GOT3 (cell line): ENCODE measurements at places on chromosomes 6 and 20.

DNA sequence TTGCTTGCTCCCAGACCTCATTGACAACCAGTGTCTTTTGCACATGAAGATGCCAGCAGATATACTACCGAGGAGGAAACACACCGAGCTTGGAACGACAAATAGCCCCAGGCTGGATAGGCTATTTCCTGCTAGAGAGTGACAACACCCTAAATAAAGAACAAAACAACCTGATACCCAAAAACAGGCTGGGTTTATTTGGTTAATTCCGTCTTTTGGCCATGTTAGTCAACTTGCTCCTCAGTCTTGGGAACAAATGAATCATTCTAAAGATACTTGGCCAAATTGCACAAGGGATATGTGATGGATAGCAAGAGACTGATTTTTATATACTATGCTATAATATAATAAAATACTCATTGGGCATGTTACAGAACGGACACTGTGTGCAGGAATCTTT is 11.5 kb upstream of the MUC22 start:
- DNase-seq, result no peak

- no peak for DNase-seq
Observed at GRCh38 chr20:19327401-19327800, 115.0 kb downstream of the SLC24A3 start.

DNA sequence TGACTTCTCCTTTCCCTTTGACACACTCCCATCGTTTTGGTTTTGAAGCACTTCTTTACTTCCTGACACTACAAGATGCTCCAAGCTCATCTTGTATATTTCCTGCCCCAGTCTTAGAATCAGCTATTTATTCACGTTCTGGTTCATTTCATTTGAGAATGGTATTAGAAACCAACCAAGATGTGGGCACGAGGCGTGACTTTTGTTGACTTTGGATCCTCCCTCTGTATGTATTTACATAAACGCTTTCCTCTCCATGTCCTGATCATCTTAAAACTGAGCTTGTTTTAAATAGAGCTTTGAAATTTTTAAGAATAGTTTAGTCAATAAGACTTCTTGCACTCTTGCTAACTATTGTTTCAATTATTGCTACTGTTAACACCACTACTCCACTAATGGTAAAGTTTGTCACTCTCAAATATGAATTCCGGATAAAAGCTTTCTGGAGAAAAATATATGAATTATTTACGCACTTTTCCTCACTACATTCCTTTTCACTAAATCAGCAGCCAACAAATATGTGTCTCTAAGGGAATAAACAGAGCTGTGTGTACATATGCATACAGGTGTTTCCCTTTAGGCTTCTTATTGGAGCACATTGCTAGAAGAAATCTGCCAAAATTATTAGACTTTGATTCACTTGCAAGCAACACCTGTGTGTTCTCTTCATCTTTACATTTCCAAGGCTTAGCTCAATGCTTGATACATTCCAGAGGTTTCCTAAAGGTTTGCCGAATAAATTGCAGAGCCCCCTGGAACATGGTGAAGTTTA is 77.3 kb upstream of the TMEM244 start:
- DNase-seq, result no peak

GRCh38 chr6:12467706-12468670 is 177.8 kb downstream of the EDN1 start:
- no peak for DNase-seq

DNA sequence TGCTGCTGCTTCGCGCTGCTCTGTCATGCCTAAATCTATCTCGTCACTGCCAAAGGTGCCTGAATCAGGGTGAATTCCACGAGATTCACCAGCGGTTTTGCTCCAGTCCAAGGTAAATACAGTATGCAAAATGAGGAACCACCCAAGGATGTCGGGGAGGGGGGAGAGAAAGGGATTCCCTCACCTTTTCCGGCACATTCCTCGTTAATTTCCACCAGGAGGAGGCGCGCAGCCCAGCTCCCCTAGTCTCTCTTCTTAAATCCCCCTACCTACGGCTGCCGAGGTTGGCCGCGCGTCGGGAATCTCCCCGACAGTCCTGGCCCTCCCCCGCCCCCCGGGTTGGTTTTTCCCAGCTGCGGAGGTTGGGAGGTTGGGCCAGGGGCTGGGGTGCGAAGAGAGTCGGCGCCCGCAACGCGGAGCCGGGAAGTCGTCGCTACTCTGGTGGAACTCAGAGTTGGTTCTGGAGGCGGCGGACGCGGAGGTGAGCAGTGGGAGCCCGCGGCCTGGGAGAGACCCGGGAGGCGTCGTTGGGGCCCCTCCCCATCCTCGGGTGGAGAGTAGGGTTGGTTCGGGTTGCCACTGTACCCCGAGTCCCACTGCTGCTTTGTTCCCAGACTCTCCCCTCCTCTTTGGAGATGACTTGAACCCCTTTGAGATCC is at the start of gene TPBG:
TSS of gene TPBG (plus strand) at position 390 of the 659 bp plus-strand sequence. CDS start 1,145 bp downstream, outside the sequence.
- peak; percentile 9 for DNase-seq

DNA sequence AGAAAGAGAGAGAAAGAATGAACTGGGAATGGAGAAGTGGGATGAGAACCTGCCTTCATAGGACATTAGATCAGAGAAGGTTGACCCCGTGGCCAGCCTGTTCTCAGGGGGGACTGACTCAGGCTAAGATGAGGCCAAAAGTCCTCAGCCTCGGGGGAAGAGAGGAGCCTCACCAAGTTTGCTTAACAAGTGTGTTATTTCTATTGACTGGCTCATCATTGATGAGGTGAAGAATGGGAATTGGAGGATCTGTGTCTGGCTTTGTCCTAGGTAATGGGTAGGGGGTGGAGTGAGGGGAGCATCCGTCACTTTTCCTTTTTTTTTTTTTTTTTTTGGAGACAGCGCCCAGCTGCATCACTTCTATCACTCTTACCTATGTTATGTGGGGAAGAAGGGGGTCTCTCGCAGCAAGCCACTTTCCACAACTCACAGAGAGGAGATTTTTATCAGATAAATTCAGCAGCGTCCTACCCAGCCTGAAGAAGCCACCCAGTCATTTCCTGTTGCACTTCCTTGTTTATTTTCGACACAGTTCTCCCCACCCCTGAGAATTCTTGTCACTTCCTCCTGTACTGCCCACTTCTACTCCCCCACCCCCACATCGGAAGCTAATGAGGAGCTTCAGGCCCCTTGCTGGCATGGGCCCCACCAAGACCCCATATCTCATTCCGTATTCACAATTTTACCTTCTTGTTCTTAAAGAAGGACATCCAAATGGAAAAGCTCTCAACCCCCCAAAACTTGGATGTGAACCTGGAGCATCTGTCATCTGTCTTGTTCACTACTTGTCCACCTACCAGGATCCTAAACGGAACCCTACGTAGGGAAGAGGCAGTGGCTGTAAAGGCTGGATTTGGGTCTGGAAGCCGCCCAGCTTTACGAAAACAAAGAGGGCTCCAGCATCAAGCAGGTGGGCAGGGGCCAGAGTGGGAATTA is 2.8 kb upstream of the RNASET2 start:
- no peak for DNase-seq

DNA sequence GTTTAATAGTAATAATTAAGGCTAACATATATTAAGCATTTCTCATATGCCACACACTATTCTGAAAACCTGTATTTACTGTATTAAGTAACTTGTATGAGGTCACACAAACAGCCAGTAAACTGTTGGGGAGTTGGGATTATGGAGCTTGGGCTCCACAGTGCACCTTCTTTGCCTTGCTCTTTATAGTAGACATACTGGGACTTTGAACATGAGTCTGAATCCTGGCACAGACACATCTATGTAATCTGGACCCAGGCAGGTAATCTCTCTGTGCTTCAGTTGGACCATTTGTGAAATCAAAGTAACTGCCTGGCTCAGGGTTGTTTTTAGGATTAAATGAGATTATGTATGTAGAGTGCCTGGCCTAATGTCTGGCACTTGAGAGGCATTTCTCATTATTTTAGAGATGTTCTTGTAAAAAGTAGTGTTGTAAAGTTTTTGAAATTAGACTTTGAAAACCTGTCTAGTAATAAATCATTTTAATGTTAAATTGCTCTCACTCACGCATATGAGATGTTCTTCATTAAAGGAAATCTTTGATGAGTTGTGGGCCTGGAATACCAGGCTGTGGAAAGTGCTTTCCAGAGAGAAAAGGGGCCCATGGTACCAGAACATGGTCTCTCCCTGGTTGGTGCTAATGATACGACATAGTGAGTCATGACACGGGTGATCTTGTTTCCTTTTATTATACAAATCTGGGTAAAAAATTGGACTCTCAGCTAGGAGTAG is 34.3 kb downstream of the LRRC1 start:
- no peak for DNase-seq

- no peak for DNase-seq
Observed at GRCh38 chr20:21569586-21569985, 55.7 kb upstream of the NKX2-2 start.

DNA sequence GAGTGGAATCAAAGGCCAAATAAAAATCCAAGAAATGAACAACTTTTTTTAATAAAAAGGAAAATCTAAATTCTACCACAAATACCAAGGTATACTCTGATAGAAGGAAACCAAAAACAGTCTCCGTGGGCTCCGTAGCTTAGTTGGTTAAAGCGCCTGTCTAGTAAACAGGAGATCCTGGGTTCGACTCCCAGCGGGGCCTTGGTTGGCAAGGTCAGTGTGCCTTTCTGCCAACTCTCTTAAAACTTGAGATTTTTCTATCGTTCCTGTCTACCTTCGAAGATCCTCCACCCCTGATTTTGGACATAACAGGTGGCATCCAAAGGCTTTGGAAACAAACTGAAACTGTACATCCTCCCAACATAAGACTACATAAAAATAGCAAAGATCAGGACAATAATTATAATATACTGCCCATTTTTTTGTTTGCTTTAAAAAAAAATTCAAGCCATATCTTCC is 197.9 kb downstream of the TRIM27 start:
- DNase-seq, result no peak

DNA sequence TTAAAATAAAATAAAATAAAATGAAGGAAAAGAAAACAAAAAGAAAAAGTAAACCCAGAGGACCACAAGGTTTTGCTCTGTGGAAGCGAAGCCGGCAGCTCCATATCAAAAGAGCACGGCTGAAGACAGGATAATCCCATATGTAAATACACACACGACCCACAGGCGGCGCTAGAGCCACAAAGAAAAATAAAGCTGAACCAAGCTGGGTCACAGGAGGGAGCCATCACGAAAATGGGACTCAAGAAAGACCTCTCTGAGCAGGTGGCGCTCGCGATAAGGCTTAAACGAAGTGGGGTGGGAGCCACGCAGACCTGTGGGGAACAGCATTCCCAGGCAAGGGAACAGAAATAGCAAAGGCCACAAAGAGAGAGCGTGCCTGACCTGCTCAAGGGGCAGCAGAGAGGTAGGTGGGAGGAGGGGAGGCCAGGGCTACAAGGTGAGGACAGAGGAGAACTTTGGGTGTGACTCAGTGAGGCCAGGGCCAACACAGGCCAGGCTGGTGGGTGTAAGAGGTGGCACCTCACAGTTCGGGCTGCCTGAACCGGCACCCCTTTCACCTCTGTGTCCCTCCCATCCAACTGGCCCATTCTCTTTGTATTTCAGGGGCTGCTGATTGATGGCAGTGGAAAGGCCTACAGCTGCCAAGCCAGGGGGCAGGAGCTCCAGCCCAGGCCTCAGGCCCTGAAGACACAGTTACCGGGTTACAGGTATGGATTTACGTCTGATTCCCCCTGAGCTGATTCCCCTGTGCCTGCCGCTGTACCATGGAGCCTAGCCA is 26.0 kb downstream of the PTGIS start:
- no peak for DNase-seq

DNA sequence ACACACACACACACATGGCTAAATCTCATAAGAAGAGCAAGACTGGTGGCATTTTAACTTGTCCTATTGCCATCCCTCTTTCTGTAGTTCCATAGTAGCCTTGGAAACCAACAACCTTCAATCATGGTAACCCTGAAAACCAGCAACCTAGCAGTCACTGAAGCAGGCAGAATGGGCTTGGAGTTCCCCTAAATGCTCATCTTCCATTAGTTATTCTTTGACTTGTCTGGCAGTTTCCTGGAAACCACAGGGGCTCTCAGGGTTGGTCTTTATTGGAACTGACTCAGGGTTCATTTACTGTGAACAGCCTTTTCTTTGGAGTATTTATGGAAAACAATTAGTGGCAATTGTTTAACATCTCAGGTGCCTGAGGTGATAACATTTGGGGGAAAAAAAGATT is 19.4 kb upstream of the BRPF3 start:
- DNase-seq, result no peak

DNA sequence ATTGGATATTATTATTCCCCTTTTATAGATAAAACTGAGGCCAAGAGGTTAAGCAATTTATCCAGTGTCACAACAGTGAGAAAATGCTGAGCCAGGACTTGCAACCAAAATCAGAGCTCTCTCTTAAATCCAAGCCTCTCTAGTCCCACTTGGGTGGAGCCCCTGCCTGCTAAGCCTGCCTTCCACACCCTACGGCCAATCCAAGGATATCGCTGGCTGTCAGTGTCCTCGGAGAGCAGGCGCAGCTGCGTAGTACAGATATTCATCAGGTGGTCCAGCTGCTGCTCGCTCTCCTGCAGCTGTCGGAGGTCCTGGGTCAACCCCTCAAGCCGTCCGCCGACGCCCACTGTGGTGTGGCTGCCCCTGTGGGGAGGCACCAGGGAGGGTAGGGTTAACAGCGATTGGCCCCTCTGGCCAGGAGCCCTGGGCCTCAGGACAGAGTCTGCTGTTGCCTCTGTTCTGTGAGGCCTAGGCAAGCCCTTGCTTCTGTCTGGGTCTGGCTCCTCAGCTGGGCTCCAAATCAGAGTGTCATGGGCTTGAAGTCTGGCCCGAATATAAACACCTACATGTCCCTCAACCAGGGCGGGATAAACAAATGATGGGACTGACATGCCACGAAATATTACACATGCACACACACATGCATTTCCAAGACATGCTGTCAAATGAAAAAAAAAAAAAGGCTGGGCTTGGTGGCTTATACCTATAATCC is 3.9 kb upstream of the NECAB3 start:
- DNase-seq, result no peak

DNA sequence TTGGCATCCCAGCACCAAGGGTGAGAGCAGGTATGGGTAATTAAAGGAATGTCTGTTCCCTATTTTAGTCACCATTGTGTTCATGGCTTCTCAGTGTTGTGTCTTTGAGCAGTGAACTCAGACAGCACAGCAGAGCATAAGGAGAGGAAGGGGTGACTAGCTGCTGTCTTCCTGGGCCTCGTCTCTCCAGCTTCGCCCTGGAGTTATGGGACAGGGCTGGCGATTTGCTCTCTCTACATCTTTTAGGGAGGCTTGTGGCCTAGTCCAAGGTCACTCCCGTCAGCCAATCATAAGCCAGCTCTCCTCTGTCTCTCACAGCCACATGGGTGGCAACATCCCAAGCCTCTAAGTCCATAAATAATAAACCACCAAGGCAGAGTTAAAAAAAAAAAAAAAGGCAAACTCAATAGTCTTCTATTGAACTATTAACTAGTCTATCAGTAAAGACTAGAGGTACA is 7.3 kb downstream of the CST3 start:
- DNase-seq, result no peak

DNA sequence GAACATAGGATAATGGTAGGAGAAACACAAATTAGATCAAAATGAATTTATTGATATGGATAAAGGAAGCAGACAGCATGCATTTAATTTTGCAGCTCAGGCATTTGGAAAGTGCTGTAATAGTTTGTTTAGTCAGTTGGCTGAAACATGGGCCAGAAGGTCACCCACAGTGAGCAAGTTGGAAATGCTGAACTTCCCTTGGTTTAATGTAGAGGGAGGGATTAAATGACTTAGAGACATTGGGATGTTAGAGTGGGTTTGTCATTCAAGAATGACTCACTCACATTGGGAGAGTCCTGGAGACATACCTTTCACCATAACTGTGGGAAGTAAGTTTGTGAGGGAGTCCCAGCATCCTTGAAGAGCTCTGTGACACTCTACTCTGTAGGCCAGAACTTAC is 231.5 kb upstream of the PLCB4 start:
- no peak for DNase-seq
